ENCODE measurements at places on chromosomes 6 and 20.

GRCh38 chr6:152529369-152529768, 107.8 kb downstream of the SYNE1 start:
- no peak for DNase-seq

- DNase-seq = no peak
These were observed 65.5 kb downstream of the SOBP start for GRCh38 chr6:107555449-107555848.

- peak; percentile 27 for DNase-seq
These were observed 5.0 kb downstream of the BRD2 start for GRCh38 chr6:32973144-32974015.

GRCh38 chr20:50342638-50343102, 152.0 kb downstream of the CEBPB start:
- DNase-seq = no peak

DNA sequence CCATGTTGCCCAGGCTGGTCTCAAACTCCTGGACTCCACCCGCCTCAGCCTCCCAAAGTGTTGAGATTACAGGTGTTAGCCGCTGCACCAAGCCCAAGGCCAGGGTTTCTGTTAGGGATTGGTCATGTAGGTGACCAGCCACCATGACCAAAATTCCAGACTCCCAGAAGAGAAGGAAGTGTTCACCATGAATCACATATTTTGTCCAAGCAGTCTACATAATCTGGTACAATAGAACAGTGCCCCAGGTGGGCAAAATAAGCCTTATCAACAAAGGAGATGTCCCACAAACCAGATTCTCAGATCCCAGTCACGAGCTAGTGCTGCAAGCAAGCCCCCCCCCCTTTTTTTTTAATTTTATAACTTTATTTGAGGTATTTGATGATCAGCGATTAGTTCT, 20.0 kb downstream of the ZNF341 start:
- DNase-seq = no peak

DNA sequence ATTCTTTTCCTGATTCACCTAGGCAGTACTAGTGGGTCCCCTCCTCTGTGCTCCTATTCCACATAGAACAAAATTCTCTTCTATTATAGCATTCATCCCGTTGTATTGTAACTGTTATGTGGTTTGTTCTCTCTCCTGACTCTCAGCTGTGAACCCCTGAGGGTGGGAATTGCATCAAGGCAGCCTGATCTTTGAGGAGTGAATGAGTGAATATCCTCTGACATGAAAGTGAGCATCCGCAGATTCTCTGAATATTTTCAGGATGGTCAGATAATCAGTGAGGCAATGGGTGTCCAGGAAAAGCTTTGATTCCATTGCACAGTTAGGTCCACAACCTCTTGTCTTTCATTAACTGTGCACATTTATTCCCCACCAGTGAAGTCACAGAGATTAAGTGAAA, 67.6 kb upstream of the SLC22A23 start:
- no peak for DNase-seq

Measured in PC-3 (cell line).